ENCODE measurements at places on chromosomes 5 and 9. TPM values are rescaled to one million over a fixed set of nuclear protein-coding genes. Genes with fewer than 3 reads are reported as not detected.

Gene FAM151B
- 0.48 TPM for total RNA-seq

Gene ZNF608
- total RNA-seq: 13.3 TPM

Gene ADGRD2
- not detected for total RNA-seq

Gene OGN
- total RNA-seq: not detected

Gene FOXI1
- total RNA-seq: not detected

Gene IFNA13
- not detected for total RNA-seq

Gene IL5
- not detected for total RNA-seq

Gene GZMA
- not detected for total RNA-seq

Gene TBCA
- 96.9 TPM for total RNA-seq

Gene DNAJB5
- total RNA-seq: 2.8 TPM

Gene DPYSL3
- 4.0 TPM for total RNA-seq

Gene GPX3
- total RNA-seq: 147 TPM

Gene GFI1B
- not detected for total RNA-seq

Gene GABRB2
- not detected for total RNA-seq

Gene DEPDC1B
- total RNA-seq: 4.6 TPM

Gene BARHL1
- total RNA-seq: not detected

Gene FYB1
- total RNA-seq: 1.4 TPM

Gene TCF7
- total RNA-seq: 0.24 TPM

Gene OTP
- total RNA-seq: not detected

Gene OR2K2
- total RNA-seq: not detected

Gene SLC34A3
- total RNA-seq: not detected

Gene PCDHGC4
- total RNA-seq: 0.48 TPM

Gene MORN5
- total RNA-seq: not detected

Gene DBH
- not detected for total RNA-seq

Gene DMXL1
- total RNA-seq: 28.8 TPM

Gene ANXA1
- 1,943 TPM for total RNA-seq

Gene DDX46
- 11.1 TPM for total RNA-seq

Gene CARTPT
- not detected for total RNA-seq

Gene AGTPBP1
- 18.5 TPM for total RNA-seq

Gene SHLD3
- total RNA-seq: 3.9 TPM

Gene ADAMTS19
- total RNA-seq: not detected

Gene CD274
- total RNA-seq: 15.2 TPM

Gene HAVCR1
- not detected for total RNA-seq

Gene GLDC
- 0.43 TPM for total RNA-seq

Gene PTPN3
- total RNA-seq: 11.8 TPM

Gene SHB
- total RNA-seq: 35.7 TPM

Gene ORM1
- total RNA-seq: not detected

Gene LHX3
- total RNA-seq: not detected

Gene ESM1
- not detected for total RNA-seq

Gene STPG3
- total RNA-seq: not detected

Gene FBP1
- total RNA-seq: not detected

Gene SLC9A3
- 2.6 TPM for total RNA-seq

Gene SLC6A19
- not detected for total RNA-seq

Gene SNCAIP
- total RNA-seq: not detected

Gene TLE1
- total RNA-seq: 50.1 TPM

Gene CATSPER3
- not detected for total RNA-seq

Gene RASEF
- 13.0 TPM for total RNA-seq

Gene PIGO
- 22.4 TPM for total RNA-seq

Gene SPINK4
- total RNA-seq: not detected
